ENCODE measurements at places on chromosomes 6 and 20.

DNA sequence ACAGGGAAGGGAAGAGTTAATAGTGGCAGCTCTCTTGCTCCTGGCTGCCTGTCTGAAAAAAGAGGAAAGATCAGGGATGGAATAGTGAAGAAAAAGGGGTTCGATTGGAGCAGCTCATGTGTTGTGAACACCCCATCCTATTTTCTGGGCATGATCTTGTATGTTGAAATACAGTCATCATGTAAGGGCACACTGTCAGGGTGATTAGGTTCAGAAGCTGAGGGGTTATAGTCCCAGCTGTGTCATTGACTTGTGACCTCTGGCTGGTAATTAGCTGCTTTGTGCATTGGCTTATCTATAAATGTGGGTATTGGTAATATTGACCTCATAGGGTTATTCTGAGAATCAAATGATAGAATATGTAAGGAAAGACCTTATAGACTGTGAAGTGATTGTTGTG lies 30.1 kb downstream of the PHF20 start:
- DNase-seq = no peak

GRCh38 chr6:6785163-6785521 lies 196.6 kb downstream of the LY86 start:
- no peak for DNase-seq

- no peak for DNase-seq
Measured at GRCh38 chr20:26216025-26216424, 519.4 kb upstream of the ZNF337 start.

GRCh38 chr6:88263591-88263990 lies 97.4 kb upstream of the CNR1 start:
- no peak for DNase-seq

GRCh38 chr20:1005452-1006027 lies 3.4 kb upstream of the RSPO4 start:
- DNase-seq = peak; percentile 49

- DNase-seq = no peak
Measured at GRCh38 chr6:52522655-52523054, 54.2 kb downstream of the TRAM2 start.

DNA sequence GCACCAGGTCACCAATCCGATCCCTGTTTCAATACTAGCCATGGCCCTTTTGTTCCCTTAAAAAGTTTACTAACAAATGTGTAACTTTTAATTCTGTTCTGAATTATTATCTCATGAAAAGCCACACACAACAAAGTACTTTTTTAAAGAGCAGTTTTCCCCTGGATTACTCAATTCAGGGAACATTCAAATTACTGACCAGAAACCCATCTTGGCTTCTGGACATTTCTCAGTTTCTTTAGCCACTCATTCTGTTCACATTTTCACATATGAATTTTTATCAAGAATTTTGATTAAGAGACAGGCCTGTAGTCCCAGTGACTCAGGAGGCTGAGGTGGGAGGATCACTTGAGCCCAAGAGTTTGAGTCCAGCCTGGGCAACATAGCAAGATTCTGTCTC lies 47.4 kb downstream of the INSM1 start:
- DNase-seq = no peak

GRCh38 chr20:6418732-6419131 lies 295.9 kb upstream of the FERMT1 start:
- DNase-seq = no peak
